ENCODE measurements at places on chromosomes 7 and 10.
A peak's percentile ranks its signal among the peaks of the same experiment; 100 is the strongest.

DNA sequence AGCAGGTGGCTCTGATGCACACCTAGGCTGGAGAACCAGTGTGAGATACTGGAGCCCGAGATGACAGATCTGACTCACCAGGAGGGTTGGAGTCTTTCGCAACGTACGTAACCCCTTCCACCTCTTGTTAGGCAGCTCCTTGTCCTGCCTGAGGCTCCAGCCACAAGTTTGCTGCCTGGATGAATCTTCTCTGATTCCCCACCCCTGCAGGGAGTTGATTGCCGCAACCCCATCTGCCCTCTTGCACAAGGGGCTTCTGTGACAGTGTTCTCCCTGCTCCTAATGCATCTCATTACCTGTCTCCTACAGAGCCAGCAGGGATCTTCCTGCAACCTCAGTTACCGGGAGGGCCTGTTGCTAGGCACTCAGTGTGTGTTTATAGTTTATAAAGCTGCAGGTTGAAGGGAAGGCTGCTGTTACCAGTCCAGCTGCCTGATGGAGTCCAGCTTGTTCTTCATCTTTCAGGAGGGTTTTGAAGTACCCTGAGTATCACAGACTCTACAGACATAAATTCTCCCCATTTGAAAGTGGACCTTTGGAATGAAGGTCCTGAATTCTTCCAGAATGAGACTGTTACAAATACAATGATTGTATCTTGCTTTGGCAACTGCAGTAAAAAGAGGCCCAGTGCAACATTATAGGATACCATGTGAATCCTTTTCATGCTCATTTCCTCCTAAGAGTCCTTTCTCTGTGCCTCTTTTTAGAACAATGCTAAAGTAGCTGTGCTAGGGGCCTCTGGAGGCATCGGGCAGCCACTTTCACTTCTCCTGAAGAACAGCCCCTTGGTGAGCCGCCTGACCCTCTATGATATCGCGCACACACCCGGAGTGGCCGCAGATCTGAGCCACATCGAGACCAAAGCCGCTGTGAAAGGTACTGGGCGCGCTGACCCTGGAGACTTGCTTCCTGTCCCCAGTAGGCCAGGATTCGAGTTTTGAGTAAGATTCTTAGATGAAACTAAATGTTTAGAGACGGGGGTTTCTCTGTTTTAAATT is 6.5 kb downstream of the MDH2 start:
- DNase-seq = no peak

DNA sequence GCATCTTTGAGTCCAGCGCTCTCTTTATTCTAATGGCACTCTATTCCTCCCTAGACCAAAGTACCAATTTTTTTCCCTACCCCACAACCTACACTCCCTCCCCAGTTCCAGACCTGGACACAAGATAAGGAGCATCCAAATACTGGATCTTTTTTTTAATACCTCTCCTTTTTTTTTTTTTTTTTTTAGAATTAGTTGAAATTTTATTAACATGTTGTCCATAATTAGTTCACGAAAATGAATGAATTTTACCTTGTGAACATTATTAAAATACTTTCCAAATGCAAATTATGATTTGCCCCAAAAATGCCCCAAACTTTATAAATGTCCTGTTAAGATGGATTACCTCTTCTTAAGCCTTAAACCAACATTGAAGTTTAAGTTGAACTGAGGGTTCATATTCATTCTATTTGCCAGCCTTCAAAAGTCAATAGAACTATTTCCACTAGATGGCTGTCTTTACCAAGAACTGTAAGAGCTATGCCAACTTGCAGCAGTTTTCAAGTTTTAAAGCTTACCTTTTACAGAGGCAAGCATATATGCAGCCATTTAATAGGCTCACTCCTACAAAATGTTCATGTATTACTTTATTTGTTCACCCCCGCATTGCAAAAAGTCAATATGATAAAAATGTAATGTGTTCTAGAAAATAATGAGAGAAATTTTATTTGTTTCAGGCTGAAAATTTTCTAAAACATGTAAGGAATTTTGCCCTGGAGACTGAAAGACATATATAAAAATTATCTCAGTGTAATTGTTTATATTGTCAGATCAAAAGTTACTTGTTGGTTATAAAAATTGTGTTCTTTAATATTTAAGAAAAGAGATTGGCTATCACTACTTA is 39.7 kb upstream of the TNKS2 start:
- DNase-seq = no peak

DNA sequence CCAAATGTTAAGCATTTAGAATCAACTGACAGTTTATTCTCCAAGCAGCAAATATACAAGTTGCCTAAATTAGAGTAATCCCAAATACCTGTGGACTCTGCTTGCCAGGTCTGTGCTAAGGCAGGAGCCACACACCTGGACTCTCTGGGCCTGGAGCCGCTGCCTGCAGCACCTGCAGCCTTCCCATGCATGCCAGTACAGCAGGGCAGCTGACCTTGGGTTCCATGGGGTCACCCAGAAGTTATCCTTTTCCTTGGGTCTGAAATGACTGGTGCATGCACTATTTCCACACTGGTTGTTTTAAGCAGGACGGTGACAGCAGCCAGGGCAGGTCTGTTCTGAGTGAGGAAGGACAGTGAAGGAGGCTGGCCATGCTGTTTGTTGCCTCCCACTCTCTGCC is 573.2 kb downstream of the GLRX3 start:
- no peak for DNase-seq

DNA sequence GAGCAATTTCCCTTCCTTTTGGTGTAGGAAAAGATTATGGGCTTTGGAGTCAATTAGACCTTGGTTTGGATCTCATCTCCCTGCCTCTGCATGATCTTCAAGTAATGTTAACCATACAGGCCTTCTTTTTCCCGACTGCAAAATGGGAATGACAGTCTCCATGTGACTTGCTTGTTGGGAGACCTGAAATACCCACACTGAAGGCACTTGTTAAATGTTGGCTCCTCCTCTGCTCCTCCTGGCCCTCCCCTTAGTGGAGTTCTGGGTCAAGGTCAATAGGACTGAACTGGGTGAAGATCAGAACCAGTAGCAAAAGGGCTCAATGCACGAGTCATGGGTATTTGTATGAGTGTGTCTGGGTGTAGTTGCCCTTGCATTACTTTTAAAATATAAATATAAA is 179.4 kb upstream of the PRR15 start:
- DNase-seq = no peak

DNA sequence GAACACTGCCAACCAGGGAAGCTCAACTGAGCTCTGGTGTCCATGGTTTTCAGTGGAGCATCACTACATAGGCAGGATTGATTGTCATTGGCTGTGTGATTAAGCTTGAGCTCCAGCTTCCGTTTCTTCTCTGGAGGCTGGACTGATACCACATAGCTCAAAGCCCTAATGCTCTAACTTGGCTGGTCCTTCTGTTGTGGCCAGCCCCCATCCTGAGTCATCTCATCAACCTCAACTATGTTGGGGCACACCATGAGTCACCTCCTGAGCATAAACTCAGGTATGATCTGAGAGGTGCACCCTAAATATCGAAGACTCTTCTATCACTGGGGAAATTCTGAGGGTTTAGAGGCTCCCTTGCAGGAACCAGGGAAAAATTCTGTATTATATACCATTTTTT is 114.5 kb upstream of the INHBA start:
- no peak for DNase-seq

GRCh38 chr10:21675157-21675796 is 141.2 kb downstream of the MLLT10 start:
- DNase-seq = no peak

DNA sequence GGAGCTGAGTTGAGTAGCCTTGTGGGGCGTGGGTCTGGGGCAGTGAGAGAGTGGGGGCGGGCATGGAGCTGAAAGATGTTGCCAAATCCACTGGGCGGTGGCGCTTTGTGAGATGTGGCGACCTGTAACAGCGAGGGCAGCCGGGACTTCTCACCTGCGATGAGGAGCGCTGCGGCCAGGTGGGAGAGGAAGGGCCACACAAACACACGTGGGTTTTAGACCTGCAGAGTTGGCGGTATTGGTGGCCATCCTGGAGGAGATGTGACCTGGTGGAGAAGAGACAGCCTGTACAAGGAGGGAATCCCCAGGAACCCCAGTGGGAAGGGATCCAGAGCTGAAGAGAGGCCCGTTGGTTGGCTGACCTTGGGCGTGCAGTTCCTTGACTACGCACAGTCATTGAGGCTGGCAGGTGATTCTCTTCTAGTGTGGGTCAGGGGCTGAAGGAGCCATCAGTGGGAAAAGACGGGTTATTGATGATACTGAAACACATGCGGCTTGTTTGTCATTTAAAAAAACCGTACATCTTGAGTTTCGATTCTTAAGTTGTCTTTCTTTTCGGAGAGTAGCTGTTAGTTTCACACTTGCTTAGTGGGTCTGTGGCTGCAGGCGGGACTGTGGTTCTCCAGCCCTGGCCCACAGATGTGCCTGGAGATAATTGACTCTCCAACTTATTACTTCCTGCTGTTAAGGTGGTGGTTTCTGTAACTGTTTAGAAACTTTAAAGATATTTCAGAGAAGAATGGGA is 2.4 kb downstream of the CHST12 start:
- DNase-seq = peak; percentile 67

DNA sequence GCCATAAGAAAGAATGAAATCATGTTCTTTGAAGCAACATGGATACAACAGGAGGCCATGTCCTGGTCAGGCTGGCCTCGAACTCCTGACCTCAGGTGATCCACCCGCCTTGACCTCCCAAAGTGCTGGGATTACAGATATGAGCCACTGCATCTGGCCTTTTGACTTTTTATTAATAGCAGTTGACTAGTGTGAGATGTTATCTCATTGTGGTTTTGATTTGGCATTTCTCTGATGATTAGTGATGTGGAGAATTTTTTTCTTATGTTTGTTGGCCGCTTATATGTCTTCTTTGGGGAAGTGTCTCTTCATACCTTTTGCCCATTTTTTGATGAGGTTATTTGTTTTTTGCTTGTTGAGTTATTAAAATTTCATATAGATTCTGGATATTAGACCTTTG is 400.9 kb downstream of the SUGCT start:
- DNase-seq = no peak

DNA sequence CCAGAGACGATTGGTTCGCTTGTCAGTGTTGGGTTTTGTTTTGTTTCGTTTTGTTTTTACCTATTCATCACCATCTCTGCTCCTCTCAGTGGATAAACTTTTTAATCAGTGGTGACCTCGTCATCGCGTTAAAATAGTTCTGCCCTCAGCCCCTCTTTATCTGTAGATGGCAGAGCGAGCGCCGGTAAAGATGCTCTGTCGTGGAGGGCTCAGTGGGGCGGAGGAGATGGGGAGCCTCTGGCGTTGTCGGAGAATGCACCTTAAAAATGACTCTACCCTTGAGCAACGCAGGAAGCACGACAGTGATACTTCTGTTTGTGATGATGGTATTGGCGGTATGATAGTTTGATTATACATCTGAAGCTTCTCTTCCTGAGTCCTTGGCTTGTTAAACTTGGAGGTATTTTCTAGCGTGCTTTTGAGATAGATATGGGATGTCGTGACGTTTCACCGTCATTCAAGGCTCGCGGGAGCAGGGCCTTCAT is 554 bp downstream of the CSGALNACT2 start:
- DNase-seq = no peak

GRCh38 chr7:55065511-55066229 is 46.9 kb downstream of the EGFR start:
- DNase-seq = no peak

GRCh38 chr10:35316218-35316967 is 19.9 kb upstream of the CCNY start:
- DNase-seq = no peak

GRCh38 chr7:43621729-43622448 is 39.0 kb downstream of the STK17A start:
- no peak for DNase-seq

DNA sequence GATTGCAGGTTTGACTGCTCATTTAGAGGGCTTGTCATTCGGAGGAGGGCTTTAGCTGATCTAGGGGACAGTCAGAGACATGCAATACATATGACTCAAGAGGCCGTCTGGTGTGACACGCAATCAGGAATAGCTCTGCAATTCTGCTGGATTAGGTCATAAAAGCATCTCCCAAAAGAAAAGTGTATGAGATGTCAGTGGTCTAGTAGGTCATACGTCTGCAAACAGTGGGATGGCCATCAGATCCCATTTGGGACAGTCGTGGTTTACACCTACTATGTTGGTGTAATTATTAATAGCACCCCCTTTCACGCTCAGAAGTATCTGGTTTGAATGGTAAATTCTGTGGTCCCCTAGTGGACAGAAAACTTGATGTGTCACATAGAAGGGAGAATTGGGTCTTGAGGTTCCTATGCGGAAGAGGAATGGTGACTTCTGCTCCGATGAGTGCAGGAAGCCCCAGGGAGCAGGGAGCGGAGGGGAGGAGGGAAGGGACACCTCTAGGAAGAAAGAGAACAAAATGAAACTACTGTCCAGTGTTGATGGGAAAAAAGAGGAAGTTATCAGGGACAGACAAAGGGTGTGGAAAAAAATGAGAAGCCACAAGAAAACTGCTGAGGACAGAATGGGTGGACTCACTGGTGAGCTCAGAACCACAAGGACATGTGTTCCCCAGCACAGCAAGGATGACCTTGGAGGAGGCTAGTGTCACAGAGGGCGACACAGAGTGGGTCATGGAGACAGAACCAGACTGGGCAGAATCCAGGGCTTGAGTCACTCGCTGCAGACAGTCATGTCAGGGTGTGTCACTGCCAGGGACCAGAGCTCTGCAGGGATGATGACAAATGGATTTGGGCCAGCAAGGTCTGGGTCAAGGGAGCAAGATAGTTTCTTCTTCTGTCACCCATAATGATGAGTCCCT is 59.9 kb downstream of the MAP3K8 start:
- DNase-seq = no peak

GRCh38 chr10:1044964-1045363 is 4.0 kb downstream of the IDI1 start:
- no peak for DNase-seq

DNA sequence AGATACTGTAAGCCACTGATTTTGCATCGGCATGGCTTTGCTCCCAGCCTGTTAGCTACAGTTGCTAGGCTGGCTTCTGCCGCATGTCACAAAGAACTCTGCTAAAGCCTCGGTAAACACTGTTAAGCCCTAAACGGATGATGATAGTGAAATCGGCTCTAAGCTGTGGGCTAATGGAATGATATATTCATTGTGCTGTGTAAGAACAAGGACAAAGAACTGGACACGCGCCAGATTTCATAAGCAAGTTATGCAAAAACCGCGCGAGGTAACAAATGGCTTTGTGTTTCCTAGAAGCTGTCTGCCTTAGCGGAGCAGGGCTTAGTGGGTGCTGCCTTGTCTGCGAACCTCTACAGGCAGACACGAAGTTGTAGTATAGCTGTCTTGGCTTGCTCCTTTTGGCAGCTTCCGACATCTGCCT is 331.3 kb upstream of the COBL start:
- no peak for DNase-seq

DNA sequence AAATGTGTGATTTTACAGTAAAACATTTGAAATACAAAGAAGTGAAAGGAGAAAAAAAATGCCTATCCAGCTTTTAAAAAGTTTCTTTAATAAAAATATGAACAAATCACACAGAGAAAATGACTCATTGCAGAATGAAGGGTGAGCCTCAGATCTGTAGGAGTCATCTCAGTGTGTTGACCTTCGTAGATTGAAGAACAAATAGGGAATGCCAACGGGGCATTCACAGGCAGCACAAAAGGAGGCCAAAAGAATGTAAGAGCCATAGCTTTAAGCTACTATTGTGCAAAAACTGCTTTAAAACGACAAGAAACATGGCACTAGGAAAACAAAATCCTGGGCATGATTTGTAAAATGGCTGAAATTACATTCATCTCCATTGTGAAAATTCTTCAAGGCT is 782.7 kb upstream of the CELF2 start:
- no peak for DNase-seq
